GM13976 (cell line): ENCODE measurements at places on chromosomes 16 and 17.

GRCh38 chr16:62130101-62130500 is 93.9 kb upstream of the CDH8 start:
- no peak for DNase-seq

- DNase-seq = no peak
These were observed 37.3 kb downstream of the SMARCE1 start for GRCh38 chr17:40610359-40610758.

GRCh38 chr17:76690596-76691280 is 20.0 kb downstream of the MXRA7 start:
- no peak for DNase-seq

DNA sequence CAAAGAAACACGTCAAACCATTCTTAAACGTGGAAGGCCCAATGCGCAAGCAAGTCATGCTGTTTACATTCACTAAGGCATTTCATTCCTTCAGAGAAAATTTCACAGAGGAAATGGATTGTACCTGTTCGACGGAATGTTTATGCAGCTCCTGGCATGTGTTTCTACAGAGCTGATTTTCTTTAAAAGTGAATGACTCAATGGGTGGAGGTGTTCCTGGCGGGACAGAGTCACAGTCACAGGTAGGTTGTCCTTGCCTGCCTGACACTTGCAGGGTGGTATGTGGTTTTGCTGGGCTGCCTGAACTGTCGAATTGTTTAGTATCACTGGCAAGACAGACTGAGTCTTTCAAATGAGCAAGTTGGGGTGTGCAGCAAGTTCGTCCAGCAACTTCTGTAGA is 11.6 kb downstream of the PALB2 start:
- DNase-seq = no peak

DNA sequence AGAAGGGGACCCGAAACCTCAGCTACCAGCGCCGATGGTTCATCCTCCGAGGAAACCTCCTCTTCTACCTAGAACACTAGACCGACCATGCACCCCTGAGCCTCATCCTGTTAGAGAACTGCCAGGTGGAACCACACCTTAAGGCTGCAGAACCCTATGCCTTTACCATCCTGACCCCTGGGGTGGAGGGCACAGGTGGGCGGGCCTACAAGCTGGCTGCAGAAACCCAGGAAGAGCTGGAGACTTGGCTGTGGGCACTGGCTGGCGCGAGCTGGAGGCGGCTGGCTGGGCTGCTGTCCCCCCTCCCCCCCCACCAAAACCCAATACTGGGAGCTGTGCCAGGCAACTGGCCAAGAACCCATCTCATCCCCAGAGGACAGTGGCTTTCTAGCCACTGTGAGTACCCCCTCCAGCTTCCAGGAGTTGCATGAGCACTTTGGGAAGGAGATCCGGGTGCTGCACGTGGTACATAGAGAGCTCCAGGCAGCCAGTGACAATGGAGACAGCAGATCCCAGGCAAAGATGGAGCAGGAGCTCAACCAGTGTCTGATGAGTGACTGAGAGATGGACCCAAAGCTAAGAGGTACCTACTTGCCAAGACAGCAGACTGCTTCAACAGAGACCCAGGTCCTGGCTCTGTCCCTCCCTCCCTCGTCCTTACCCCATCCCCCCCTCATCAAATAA is 1.4 kb upstream of the CD2BP2 start:
- DNase-seq = no peak

GRCh38 chr17:34726536-34727384 is 147.4 kb downstream of the TMEM132E start:
- no peak for DNase-seq

GRCh38 chr16:74729783-74730683 is 29.4 kb upstream of the MLKL start:
- no peak for DNase-seq

DNA sequence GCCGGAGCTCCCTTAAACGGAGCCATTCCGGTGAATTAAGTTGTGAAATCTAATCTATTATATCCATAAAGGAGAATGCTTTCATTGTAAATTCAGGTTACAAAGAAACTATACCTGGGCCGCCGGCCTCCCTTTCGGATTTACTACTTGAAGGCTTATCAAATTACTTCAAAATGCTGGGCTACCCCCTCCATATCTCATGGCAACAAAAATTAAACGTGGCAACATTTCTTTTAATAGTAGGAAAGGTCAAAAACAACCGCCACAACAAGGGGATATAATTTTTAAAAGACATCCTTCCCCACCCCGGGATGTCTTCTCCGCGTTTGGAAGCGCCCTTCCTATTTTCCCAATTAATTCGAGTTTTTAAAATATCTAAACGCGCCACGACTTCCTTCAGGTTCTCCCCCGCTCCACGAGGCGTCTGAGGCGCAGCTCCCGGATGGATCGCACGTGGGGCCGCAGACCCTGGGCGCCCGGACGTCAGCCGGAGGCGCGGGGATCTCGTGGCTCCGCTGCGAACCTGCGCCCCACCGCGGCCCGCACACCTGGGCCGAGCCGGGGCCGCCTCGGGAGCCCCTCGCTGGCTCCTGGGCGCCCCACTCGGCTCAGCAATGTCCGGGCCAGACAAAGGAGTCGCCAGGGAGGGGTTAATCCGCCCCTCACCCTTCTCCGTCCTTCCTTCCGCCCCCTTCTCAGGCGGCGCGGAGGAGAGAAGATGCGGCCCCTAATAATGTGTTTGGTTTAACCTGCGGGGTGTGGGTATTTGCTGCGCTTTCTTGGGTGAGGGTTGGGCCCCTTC is 47.4 kb upstream of the SLC38A10 start:
- no peak for DNase-seq

DNA sequence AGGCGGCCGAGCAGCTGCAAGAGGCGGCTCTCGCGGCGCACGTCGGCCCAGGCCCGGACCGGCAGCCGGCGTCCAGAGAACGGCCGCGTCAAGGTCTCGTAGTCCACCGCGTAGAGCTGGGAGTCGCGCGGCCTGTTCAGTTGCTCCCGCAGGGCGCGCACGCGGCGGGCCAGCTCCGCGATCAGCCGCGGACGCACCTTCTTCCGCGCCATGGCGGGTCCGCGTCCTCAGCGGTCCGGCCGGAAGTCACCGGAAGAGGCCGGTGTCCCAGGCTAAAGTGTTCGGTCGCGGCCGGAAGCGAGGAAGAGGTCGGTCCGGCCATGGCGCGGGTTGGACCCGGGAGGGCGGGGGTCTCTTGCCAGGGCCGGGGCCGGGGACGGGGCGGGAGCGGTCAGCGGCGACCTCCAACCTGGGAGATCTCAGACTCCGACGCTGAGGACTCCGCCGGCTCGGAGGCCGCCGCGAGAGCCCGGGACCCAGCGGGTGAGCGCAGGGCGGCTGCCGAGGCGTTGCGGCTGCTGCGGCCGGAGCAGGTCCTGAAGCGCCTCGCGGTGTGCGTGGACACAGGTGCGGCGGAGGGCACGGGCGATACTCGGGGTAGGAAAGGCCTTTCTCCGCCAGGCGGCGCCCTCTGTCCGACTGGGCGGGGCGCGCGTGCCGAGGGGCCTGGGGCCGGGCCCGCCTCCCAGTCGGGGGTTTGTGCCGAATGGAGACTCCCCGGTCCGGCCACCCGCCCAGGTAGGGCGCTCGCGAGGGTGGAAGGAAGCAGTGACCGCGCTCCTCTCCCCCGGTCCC is at the start of gene MRPS34:
Gene MRPS34 (minus strand): TSS at position 227 of the 795 bp plus-strand sequence. CDS start 15 bp downstream, at position 212.
- peak; percentile 89 for DNase-seq

GRCh38 chr17:72122010-72122764 is 1.4 kb downstream of the SOX9 start:
- DNase-seq = peak; percentile 59

- no peak for DNase-seq
These were observed 254.5 kb upstream of the ELAC2 start for GRCh38 chr17:13272296-13272695.

GRCh38 chr16:30649725-30650368 is 913 bp upstream of the PRR14 start:
- DNase-seq = no peak

DNA sequence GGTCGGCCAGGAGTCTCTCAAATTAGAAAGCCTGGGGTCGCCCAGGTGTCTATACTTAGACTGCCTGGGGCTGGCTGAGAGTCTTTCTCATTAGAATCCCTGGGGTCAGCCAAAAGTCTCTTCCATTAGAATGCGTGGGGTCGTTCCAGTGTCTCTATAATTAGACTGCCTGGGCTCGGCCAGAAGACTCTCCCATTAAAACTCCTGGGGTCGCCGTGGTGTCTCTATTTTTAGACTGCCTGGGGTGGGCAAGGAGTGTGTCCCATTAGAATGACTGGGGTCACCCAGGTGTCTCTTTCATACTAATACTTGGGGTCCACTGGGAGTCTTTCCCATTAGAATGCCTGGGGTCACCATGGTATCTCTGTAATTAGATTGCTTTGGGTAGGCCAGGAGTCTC is 2227.7 kb downstream of the TP53TG3F start:
- no peak for DNase-seq

GRCh38 chr17:75845058-75845711 is 981 bp upstream of the UNC13D start:
- DNase-seq = peak; percentile 92

DNA sequence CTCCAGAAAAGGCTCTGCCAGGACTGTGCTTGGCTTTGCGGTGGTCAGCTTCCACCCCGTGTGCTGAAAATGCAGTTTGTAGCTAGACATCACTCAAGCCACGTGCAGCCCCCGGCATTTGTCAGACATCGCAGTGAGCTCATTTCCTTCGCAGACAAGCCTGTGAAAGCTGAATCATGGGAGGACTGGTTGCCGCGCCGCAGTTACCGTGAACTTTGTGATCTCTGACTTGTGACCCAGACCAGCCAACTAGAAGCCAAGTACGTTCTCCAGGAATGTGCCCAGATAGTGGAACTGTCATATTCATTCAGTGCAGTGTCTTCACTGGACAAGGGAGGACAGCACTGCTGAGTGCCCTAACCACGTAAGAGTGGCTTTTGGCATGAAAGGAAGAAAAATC is 58.1 kb downstream of the NDE1 start:
- DNase-seq = no peak

DNA sequence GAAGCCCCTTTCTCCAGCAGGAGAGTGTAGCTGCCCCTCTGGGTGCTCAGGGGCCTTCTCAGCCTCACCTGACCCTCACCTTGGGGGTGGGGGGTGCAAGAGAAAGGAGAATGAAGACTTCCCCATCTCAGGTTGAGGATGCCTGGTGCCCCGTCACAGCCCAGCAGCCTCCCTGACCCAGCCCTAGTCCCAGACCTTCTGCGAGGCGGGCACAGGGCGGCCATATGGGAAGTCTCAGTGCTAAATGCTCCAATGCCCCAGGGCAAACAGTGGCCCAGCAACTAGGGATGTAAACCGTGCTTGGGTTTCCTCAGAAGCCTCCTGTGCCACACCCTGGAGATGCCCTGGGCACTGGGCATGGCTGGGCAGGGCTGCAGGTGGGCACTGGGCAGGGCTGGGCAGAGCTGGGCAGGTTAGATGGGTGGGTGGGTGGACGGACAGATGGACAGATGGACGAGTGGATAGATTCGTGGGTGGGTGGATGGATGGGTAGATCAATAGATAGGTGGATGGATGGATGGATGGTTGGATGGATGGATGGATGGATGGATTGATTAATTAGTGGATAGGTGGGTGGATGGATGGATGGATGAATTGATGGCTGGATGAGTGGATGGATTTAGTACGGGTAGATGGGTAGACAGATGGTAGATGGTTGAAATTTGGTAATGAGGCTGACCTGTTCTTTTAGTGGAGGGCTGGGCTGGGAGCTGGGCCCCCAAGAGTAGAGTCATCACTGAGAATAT is 16.8 kb downstream of the TPSD1 start:
- no peak for DNase-seq

DNA sequence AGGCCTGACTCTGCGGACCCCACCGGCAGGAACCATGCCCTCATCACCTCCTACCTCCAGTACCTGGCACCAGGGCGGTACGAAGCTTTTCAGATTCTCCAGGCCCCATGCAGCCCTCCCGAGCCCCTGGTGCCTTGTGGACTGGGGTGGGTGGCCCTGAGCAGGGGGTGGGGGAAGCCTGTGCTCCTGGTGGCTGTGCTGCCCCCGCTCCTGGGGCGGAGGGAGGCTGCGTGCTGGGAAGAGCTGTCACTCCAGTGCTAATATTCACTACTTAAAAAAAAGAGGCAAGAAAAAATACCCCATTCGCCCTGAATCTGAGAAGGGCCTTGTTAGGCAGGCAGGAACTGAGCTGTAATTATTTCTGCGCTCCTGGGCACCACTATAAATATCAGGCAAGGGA is 111.8 kb downstream of the ENGASE start:
- no peak for DNase-seq

GRCh38 chr17:55652114-55652823 is 70.4 kb downstream of the TMEM100 start:
- no peak for DNase-seq

- DNase-seq = no peak
These were observed 6.7 kb downstream of the ARL16 start for GRCh38 chr17:81676906-81677305.

GRCh38 chr17:65546579-65546978 is 14.9 kb downstream of the AXIN2 start:
- no peak for DNase-seq

- no peak for DNase-seq
These were observed 11.4 kb downstream of the HS3ST6 start for GRCh38 chr16:1906846-1907165.

GRCh38 chr17:17154556-17154955 is 51.6 kb downstream of the PLD6 start:
- DNase-seq = no peak

DNA sequence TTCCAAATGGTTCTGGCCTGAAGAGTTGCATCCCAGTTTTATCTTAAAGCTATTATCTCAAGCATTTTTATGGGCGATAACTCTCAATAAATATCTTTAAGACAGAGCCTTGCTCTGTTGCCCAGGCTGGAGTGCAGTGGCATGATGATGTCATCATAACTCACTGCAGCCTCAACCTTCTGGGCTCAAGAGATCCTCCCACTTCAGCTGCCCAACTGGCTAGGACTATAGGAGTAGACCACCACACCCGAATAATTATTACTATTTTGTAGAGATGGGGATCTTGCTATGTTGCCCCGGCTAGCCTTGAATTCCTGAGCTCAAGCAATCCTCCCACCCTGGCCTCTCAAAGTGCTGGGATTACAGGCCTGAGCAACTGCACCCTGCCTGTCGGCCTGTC is 26.1 kb upstream of the CYTH1 start:
- no peak for DNase-seq

- DNase-seq = no peak
These were observed 16.5 kb downstream of the TBX2 start for GRCh38 chr17:61416211-61416539.

DNA sequence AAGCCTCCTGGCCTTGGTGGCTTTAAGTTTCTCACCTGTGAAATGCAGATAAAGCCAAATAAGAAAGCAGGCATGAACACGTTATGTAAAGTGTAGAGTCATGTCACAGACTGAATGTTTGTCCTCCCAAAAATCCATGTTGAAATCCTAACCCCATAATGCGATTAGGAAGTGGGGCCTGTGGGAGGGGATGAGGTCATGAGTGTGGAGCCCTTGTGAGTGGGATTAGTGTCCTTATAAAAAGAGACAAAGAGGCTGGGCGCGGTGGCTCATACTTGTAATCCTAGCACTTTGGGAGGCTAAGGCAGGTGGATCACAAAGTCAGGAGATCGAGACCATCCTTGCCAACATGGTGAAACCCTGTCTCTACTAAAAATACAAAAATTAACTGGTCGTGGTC is 19.5 kb upstream of the C16orf78 start:
- DNase-seq = no peak

- no peak for DNase-seq
These were observed 5.6 kb upstream of the TEX19 start for GRCh38 chr17:82353484-82353883.

- no peak for DNase-seq
These were observed 32.7 kb upstream of the SLC6A2 start for GRCh38 chr16:55622930-55623561.
